GM04504 (cell line): ENCODE measurements at places on chromosomes 4 and X.

DNA sequence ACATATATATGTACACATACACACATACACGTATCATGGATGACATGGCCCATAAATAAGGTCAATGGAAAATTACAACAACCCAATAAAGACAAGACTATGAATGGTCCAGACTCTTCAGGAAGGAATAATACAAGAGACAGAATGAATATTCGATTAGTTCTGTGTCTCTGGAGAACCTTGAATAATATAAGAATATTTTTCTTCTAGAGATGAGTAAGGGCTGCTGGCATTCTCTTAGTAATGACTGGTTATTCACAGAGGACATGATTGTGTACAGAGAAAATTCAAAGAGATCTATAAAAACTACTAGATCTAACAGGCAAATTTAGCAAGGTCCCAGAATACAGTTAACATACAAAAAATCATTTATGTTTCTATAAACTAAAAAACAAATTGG is 23.3 kb downstream of the SPIN4 start:
- no peak for DNase-seq

GRCh38 chr4:55396308-55397125 is 760 bp downstream of the TMEM165 start:
- DNase-seq = no peak

- DNase-seq = no peak
These were observed 854.2 kb downstream of the CENPC start for GRCh38 chr4:66691101-66691500.

DNA sequence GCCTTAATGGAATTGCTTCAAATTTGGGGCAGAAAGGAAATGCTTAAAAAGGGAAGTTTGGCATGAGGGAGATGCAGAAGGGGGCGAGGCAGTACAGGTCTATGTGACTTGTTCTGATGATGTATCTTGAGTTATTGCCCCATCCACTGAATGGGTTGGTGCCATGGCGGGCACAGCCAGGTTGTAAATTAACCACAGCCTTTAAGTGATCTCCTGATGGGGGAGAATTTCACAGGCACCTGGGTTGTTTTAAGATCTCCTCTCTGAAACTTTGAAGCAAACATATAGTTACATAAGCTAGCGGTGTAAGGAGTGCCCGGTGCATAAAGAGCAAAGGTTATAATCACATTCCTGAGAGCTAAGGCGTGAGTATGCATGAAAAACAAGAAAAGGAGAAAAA is 37.0 kb downstream of the NPY5R start:
- no peak for DNase-seq

GRCh38 chrX:131735127-131735526 is 191.3 kb downstream of the OR13H1 start:
- no peak for DNase-seq

- no peak for DNase-seq
These were observed 33.1 kb downstream of the LNX1 start for GRCh38 chr4:53558065-53558801.

DNA sequence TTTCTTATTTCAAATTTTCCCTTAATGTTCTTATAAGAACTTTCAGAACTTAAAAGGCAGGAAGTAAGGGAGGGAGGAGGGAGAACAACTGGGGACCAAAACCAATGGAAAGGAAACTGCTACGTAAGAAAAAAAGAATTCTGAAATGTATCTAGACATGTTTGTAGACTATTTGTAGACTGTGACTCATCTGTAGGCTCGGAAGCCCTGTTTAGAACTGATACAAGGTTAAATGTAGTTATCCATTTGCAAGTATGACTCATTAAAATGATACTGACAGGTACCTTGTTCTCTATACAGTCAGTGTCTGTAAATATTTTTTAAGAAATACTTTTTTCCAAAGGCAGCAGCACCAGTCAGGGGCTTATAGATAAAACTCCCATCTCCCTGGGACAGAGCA is 202.0 kb downstream of the DHX15 start:
- DNase-seq = no peak

- no peak for DNase-seq
These were observed 94.2 kb downstream of the KDR start for GRCh38 chr4:55031158-55031557.

- DNase-seq = no peak
These were observed 319.6 kb upstream of the BMP3 start for GRCh38 chr4:80710748-80711451.

DNA sequence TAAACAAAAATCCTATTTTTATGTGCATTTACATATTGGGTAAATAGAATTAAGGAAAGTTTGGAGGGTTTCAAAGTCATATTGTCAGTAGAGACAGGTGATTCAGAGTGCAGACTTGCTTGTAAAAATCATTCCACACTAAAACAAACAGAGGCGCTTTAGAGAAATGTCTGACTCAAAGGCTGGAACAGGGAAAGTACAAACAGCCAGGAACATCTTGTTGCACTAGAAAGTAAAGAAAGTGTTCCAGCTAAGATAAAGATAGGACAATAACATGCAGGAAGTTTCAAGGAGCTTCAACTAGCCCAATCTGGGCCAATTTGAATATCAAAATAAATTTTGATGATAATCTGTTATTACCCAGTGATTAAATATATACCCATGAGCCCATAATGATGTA is 16.4 kb upstream of the NUDT10 start:
- no peak for DNase-seq

DNA sequence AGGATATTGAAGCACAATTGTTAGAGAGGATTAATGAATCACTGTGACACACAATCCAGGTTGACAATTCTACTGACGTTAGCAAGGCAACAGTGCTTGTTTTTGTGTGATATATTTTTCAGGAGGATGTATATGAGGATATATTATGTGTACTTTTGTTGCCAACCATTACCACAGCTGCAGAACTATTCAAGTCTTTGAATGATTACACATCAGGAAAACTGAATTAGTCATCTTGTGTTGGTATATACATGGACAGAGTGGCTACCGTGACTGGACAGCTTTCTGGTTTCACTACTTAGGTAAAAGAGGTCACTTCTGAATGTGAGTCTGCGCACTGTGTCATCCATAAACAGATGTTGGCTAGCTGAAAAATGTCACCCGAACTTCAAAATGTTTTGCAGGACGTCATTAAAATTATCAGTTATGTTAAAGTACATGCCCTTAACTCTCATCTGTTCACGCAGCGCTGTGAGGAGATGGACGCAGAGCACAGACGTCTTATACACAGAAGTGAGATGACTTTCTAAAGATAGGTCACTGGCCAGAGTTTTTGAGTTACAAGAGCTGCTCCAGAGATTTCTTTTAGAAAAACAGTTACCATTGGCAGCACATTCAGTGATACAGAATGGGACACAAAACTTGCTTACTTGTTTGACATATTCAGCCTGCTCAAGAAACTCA is 69.0 kb downstream of the MRPL1 start:
- peak; percentile 22 for DNase-seq

DNA sequence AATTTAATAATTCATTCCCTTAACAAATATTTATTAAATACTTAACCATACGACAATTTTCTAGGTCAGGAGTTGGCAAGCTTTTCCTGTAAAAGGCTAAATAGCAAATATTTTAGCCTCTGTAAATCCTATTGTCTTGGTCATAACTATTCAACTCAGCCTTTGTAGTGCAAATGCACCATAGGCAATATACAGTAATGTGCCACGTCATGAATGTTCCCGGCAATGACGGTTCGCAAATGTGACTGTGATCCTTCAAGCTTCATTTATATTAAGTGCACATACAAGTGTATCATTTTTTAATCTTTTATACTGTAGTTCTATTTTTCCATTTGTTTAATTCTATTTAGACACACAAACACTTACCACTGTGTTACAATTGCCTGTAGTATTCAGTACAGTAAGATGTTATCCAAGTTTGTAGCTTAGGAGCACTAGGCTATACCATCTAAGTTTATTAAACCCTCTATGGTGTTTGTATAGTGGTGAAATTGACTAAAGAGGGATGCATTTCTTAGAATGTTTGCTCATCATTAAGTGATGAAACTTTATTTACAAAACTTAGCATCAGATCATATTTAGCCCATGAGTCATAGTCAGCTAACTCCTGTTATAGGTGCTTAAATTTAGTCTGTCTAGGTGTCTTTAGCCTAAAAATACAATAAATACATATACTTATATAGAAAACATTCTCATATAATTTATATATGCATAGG is 553.6 kb downstream of the STPG2 start:
- no peak for DNase-seq

DNA sequence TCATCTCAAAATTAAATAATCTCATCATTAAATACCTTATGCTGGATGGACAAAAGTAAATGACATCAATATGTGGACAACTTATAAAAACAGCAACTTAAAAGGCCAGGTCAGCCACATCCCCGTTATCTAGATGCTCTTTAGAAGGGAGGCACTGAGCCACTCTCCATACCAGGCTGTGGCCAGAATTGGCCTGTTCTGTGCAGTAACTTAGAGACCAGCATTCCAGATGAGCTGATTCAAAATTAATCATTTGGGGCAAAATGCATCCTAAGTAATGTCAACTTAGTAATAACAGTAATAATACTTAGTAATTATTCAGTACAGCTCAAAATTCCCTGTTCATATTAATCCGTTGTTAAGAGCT is 373.6 kb downstream of the FBXW7 start:
- no peak for DNase-seq

- DNase-seq = no peak
These were observed 28.9 kb upstream of the MTMR1 start for GRCh38 chrX:150664290-150664689.

GRCh38 chr4:148793221-148793620 is 351.0 kb upstream of the NR3C2 start:
- DNase-seq = no peak

DNA sequence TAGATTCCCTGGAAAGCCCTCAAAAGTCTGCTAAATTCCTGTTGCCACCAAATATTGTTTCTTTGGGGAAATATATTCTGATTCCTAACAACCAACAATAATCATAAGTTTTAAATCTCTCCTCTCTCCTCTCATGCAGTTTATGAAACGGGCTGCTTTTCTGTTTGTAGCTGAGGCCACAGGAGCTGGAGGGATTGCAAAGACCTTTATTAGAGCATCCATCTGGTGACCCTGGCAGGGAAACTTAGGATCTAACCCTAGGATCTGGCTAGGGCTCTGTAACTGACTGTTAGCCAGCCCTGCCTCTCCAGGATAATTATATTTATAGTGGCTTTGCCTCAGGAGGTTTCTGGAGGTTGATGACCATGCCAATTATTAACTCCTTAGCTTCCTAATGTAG is 56.9 kb downstream of the SMAD1 start:
- no peak for DNase-seq

DNA sequence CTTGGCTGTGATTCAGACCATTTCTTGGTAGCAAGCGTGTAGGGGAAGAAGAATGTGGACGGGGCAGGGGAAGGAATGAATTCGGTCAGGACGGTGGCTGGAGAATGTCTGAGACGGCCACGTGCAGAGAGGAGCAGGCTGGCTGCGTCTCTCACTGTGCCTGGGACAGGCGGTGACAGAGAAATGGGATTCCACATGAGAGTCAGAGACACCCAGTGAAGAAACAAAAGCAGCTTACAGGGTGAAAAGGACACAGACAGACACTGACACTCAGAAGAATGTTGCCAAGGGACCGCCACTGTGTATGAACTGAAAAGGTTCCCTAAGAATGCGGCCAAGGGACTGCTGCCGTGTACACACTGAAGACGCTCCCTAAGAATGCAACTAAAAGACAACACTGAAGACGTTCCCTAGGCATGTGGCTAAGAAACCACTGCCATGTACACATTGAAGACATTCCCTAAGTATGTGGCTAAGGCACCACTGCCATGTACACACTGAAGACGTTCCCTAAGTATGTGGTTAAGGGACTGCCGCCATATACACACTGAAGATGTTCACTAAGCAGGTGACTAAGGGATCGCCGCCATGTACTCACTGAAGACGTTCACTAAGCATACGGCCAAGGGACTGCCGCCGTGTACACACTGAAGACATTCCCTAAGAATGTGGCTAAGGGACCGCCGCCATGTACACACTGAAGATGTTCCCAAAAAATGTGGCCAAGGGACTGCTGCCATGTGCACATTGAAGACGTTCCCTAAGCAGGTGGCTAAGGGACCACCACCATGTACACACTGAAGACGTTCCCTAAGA is 49.1 kb downstream of the DHRSX start:
- no peak for DNase-seq
